ENCODE measurements at places on chromosomes 2 and 18.

DNA sequence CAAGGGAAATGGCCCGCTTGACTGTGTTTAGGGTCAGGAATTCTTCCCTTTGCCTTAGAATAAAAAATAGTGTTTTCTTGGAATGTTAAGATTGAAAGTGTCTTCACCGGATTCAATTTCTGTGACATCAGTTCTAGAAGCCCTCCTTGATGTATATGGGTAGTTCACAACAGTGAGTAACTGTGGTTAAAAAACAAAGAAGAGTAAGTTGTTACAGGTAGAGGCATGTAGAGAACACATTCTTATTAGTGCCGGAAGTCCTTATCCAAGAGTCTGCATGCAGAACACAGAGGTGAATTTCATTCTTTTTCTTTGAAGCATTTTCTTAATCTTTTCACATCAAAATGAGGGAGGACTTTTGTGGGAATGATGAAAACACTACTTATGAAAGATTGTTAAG is 105.5 kb downstream of the FMNL2 start:
- DNase-seq: no peak

- DNase-seq: no peak
These were observed 619 bp upstream of the FAM168B start for GRCh38 chr2:131093696-131094462.

DNA sequence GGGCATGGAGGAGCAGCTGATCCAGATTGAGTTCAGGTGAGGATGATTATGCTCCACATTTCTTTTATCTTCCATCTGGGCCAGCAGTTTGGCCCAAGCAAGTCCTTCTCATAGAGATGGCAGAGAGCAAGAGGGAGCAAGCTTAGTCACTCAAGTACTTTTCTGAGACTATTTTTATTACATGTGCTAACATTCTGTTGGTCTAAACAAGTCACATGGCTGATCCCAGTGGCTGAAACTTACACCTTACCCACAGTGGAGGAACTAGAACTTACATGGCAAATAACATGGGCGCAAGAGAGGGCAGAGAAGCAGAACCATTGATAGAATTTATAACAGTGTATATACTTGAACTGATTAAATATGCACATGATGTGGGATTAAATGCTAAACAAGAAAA is 105.7 kb downstream of the KYNU start:
- no peak for DNase-seq

GRCh38 chr2:209788925-209789324 is 17.3 kb downstream of the UNC80 start:
- DNase-seq: no peak

- DNase-seq: no peak
These were observed 194.9 kb upstream of the NT5C1B start for GRCh38 chr2:18784245-18784644.
